Nephron progenitor cell (in vitro differentiated cells): ENCODE measurements at places on chromosomes 13 and 19.
A peak's percentile ranks its signal among the peaks of the same experiment; 100 is the strongest.

GRCh38 chr13:91292630-91293221 is 54.8 kb upstream of the MIR17HG start:
- no peak for DNase-seq

GRCh38 chr13:68714292-68714691 is 1393.3 kb upstream of the ATXN8OS start:
- no peak for DNase-seq

DNA sequence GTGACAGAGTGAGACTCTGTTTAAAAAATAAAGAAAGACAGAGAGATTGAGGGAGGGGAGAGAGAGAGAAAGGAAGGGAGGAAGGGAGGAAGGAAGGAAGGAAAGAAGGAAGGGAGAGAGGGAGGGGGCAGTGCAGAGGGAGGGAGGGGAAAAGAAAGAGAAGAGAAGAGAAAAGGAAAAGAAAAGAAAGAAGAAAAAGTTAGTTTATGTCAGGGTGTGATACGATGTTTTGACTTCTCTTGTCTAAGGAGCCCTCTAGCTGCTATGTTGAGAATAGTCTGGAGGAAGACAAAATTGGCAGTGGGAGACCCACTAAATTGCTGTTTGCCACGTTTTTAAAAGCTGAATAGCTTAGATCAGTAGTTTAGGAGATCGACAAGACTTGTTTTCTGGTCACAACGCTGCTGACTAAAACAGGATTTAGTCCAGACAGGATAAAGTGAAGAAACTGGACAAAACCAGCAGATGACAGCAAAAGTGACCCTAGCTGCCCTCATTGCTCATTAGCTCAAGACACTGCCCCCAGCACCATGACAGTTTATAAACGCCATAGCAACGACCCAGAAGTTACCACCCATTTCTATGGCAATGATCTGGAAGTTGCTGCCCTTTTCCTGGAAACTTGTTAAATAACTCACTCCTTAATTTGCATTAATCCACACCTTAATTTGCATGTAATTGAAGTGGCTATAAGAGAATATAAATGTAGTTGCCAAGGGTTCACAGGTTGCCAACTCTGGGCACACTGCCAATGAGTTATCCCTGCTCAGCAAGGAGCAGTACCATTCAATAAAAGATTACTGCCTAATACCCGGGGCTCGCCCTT is 11.1 kb downstream of the TEX101 start:
- no peak for DNase-seq

DNA sequence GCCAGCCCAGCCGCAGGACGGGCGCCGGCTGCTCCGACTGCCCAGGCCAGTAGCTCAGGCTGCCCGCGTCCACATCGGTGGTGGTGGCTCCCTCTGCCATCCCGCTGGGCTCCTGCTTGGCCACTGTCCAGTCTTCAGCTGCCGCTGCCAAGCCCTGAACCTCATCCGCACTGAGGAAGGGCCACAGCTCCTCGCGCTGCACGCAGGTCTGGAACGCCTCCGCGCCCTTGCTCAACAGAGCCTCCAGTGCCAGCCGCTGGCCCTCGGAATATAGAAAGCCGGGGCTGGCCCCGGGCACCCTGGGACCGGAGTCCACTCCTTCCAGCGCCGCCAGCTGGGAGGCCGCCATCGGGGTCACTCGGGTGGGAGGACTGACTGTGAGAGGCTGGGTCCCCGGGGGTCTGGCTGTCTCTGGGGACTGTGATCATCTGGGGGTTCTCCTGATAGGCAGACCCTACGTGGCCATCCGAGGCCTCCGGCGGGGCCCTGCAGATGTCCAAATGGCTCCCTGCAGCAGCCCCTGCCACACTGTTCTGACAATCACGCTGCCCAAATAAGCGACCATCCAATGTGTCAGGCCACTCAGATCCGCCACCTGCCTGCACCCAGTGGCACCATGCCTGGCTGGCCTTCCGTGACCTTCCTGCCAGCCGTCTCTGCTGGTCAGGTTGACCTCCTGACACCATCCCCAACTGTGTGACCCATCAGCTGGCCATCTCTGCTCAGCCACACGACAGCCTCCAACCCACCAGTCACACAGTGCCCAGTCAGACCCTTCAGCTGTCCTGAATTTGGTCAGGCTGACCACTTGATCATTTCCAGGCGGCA is 1.6 kb downstream of the FAM83E start:
- DNase-seq = no peak

- no peak for DNase-seq
Measured at GRCh38 chr19:42322305-42322704, 3.1 kb upstream of the MEGF8 start.

- DNase-seq = no peak
Measured at GRCh38 chr13:40318366-40318765, 348.1 kb downstream of the FOXO1 start.

GRCh38 chr19:49499030-49499670 is 2.9 kb downstream of the RPS11 start:
- DNase-seq = no peak

DNA sequence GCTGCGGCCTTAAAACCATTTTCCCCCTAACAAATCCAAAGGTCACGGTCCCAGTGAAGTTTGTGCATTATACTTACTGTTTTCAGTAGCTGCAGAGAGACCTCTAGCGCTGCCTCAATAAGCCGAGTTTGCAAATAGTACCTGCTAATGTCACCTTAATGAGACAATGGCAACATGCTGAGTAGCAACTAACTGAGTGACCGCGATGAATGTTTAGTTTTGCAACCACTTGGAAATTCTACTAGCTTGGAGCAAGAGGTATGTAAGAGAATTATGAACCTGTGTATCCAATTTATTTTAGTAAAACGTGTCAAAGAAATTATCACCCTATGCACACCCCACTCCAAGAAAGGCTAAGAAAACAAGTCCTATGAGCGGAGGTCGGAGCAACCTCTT is 1.2 kb downstream of the KPNA3 start:
- no peak for DNase-seq

DNA sequence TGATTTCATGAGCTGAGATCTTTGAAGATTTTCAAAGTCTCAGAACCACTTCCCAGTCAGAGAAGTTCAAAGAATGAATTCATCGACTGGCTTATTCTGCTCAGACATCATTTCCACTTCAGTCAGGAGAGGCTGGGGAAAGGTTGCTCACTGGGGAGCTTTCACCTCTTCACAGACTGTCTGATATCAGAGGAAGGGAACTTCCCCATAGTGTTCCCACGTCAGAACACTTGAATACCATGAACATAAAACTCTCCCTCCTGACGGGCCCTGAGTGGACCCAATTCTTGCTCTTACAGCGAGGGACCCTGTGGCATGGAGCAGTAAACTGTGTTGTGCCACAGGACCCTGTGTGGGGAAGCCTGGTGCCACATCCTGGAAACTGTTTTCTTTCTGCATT is 492.6 kb downstream of the COG6 start:
- no peak for DNase-seq

- DNase-seq = no peak
Measured at GRCh38 chr13:30816736-30817135, 81.4 kb downstream of the ALOX5AP start.

DNA sequence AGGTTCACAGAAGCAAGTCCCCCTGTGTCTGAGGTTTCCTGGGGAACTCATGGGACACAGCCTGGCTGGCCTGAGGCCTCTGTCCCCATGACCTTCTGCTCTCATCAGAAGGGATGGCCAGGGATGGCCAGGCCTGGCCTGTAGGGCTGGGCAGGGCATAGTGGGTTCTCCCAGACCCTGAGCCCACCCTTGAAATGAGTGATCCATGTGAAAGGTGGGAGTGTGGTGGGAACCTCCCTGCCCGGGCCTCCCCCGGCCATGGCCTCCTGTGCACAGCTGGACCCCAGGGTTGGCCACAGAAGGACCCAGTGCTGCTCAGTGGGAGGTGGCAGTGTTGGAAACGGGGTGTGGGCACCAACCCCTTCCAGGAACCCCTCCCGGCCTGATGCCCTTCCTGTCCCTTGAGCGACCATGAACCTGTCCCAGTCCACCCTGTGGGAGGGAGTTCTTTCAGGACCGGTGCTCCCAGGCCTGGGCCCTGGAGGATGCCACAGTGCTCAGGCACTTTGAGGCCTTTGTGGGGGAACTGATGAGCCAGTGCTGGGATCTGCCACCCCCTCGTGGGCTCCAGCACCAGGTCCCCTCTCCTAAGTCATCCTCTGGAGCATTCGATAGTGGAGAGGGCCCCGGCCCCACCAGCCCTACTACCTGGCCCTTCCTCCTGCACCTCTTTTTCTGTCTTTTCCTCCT is 15.5 kb upstream of the ZNF14 start:
- DNase-seq = no peak

DNA sequence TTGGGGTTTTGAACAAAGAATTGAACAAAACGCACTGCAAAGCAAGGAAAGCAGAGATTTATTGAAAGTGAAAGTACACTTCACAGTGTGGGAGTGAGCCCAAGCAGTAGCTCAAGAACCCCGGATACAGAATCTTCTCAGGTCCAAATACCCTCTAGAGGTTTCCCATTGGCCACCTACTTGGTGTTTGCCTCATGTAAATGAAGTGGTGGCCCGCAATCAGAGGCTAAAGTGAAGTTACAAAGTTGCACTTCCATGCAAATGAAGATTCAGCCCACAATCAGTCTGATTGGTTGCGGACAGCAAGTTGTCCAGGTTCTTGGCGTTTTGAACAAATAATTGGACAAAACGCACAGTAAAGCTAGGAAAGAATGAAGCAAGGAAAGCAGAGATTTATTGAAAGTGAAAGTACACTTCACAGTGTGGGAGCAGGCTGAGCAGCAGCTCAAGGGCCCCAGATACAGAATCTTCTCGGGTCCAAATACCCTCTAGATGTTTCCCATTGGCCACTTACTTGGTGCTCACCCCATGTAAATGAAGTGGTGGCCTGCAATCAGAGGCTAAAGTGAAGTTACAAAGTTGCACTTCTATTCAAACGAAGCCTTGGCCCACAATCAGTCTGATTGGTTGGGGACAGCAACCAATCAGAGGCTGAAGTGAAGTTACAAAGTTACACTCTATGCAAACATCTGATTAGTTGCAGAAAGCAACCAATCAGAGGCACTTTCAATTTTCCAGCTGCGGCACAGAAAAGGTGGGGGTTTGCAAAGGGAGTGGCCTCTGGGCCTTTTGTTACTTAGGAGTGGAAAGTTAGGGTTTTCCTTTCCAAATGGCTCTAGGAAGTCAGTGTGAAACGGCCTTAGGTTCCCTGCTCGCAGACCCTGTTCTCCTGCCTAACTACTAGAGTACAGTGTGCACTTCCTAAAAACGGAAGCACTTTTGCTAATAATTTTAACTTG is 4.8 kb upstream of the TM9SF2 start:
- no peak for DNase-seq

DNA sequence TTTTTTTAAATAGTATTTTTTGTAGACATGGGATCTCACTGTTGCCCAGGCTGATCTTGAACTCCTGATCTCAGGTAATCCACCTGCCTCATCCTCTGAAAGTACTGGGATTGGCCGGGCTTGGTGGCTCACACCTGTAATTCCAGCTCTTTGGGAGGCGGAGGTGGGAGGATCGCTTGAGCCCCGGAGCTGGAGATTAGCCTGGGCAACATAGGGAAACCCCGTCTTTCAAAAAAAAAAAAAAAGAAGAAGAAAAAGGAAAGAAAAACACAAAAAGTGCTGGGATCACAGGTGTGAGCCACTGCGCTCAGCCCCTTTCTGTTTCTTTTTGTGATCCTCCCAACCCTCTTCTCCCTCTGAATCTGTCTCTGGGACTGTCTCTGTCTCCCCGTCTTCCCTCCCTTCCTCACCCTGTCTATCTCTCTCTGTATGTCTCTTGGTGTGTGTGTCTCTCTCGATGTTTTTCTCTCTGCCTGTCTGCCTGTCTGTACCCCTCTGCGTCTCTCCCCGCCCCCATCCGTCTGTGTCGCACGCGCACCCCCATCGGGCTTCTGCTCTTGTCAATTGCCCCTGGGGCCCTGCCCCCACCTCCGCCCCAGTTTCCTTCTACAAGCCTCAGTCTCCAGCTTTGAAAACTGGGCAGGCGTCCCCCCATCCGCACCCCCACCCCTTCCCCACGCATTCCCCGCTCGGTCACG is 540 bp upstream of the ZFP36 start:
- no peak for DNase-seq

- DNase-seq = no peak
Measured at GRCh38 chr19:57773488-57773887, 4.0 kb downstream of the ZNF586 start.

GRCh38 chr13:90510319-90510718 is 837.2 kb upstream of the MIR17HG start:
- DNase-seq = no peak

- DNase-seq = no peak
Measured at GRCh38 chr19:2722541-2723344, 1.6 kb upstream of the DIRAS1 start.

GRCh38 chr19:47436712-47437401 is 17.5 kb upstream of the MEIS3 start:
- DNase-seq = peak; percentile 86

GRCh38 chr19:49339301-49340068 is 4.3 kb downstream of the CD37 start:
- peak; percentile 85 for DNase-seq

- DNase-seq = no peak
Measured at GRCh38 chr19:3516675-3517207, 10.6 kb downstream of the FZR1 start.

GRCh38 chr19:7767487-7767886 is 4.4 kb downstream of the CLEC4M start:
- no peak for DNase-seq

- DNase-seq = no peak
Measured at GRCh38 chr19:22619932-22620331, 14.2 kb upstream of the ZNF492 start.

DNA sequence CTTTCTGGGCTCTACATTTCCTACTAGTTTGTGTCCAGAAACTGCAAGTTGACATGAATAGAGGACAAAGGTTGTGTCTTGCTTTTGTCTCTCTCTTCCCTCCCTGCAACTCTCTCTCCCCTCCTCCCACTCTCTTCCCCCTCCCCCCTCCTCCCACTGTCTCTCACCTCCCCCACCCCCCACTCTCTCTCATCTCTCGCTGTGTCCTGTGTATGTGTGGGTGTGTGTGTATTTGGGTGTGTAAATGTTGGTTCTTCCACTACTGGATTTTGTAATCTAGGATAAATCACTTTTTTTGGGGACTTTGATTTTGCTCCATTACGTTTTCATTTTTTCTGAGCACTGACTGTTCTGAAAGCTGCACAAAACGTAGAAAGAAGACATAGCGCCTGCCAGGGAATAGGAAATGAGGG is 48.4 kb downstream of the AKAP11 start:
- peak; percentile 11 for DNase-seq

GRCh38 chr19:34350161-34350561 is 14.8 kb upstream of the GPI start:
- DNase-seq = no peak

DNA sequence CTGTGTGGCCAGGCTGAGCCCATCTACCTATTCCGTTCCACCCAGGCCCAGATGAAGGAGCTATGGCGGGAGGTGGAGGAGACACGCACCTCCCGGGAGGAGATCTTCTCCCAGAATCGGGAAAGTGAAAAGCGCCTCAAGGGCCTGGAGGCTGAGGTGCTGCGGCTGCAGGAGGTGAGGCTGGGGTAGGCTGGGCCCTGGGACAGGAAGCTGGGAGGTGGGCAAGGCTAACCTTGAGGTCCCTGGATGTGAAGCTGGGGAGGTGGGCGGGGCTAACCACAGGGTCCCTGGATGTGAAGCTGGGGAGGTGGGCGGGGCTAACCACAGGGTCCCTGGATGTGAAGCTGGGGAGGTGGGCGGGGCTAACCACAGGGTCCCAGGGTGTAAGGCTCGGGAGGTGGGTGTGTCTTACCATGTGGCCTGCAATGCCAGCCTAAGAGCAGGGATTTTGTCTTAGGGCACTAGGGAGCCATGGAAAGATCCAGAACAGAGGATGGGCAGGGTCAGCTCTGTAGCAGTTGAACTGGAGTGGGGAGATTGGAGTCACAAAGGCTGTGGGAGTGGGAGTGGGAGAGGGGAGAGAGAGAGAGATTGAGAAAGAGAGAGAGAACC is 36.9 kb downstream of the KCNC3 start:
- DNase-seq = no peak
